ENCODE measurements at places on chromosomes 11 and 22.

DNA sequence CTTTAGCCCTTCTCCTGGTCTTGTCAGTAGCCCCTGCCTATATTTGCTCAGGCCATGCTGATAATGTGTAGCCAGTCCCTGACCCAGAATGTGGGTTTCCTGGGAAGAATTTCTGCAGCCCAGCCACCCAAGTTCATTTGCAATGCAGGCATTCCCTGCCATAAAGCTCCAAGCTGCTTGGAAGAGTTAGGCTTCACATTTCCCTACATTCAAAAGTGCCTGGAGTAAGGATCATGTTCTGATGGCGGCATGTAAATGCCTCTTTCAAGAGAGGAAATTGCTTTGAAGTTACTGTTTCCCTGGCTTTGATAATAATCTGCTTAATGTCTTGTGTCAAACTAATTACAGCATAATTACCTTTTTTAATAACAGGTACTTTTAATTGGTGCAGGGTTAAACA, 266.1 kb downstream of the MIAT start:
- DNase-seq, result no peak

- DNase-seq, result no peak
These were observed 10.6 kb upstream of the PPP6R3 start for GRCh38 chr11:68449951-68450350.

DNA sequence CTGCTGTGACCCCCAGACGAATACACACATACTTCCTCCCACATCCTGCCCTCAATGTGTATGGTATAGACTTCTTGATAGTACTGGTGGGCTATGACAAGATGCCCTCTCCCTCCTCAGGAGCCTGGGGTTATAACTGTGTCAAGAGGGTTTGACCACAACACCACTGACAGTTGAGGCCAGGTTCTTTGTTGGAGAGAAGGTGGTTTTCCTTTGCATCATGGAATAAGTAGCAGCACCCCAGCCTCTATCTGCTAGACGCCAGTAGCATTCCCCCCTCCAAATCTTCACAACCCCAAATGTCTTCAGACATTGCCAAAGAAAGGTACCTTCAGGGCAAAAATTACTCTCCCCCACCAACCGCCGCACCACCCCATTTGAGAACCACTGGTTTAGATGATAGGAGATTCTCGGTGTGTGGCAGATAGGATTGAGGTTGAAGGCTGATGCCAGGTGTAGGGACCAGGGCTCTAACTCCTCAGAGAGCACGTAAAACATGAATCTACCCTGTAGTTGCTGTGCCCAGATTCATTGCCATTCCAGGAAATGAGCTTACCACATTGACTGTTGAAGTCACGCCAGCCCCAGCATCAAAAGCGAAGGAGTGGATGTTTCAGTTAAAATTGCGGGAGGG, 5.5 kb upstream of the MYO18B start:
- no peak for DNase-seq

DNA sequence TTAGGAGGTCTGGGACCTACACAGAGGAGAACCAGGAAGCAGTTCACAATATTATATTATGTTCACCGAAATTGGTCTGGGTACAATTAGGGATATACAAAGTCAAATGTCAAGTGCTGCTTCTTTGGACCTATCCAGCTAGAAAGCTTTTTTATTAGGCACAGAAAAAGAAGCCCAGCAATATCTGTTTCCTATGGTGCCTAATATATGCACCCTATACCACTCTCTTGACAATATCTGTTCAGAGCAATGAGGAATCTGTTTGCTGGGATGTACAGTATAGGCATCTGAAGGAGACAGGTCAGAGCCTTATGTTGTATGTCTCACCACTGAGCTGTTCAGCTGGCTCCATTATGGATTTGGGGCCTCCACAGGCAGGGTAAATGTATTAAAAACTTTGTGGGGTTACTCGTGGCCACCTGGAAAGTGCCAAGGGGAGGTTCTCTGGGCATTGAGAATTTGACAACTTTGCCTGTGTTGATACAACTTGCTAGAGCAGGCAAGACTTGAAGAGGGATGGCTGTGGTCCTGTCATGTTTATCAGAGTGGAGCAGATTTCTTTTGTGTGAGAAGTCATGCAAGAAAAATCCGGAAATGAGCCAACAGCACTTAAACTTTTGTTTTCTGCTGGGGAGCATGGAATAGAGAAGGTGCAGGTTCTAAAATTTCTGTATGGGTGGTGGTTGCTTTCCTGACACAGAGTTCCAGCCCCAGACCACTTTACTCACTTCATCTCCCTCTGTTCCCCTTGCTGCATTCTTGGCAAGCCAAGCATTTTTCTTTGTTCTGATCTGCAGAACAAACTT, 10.1 kb downstream of the STIM1 start:
- DNase-seq, result no peak

- no peak for DNase-seq
These were observed 78.6 kb downstream of the PRR5L start for GRCh38 chr11:36374726-36375125.

GRCh38 chr22:19412478-19412877, 19.1 kb downstream of the HIRA start:
- DNase-seq, result no peak

- DNase-seq, result no peak
These were observed 571.5 kb downstream of the CNTN5 start for GRCh38 chr11:99592266-99592665.

GRCh38 chr11:25734591-25735211, 597.2 kb upstream of the ANO3 start:
- DNase-seq, result no peak

- DNase-seq, result no peak
These were observed 610.1 kb upstream of the ANO5 start for GRCh38 chr11:21582791-21583190.

- no peak for DNase-seq
These were observed 105.4 kb downstream of the CACNA1I start for GRCh38 chr22:39675947-39676346.

GRCh38 chr11:79362821-79363220, 78.0 kb downstream of the TENM4 start:
- no peak for DNase-seq

GRCh38 chr11:126965331-126965730, 35.2 kb downstream of the KIRREL3 start:
- no peak for DNase-seq

GRCh38 chr11:69855421-69855820, 36.2 kb upstream of the FGF3 start:
- no peak for DNase-seq

DNA sequence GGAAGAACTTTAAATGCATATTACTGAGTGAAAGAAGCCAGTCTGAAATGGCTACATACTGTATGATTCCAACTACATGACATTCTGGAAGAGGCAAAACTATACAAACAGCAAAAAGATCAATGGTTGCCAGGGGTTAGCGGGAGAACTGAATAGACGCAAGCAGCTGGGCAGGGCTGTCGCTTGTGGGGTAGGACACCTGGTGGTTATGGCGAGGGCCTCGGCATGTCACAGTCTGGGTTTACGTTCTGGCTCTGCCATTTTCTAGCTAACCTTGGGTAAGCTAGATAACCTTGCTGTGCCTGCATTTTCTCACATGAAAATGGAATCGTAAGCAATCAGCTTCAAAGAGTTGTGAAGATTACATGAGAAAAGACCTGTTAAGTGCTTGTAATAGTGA, 55.2 kb upstream of the SYT13 start:
- no peak for DNase-seq

DNA sequence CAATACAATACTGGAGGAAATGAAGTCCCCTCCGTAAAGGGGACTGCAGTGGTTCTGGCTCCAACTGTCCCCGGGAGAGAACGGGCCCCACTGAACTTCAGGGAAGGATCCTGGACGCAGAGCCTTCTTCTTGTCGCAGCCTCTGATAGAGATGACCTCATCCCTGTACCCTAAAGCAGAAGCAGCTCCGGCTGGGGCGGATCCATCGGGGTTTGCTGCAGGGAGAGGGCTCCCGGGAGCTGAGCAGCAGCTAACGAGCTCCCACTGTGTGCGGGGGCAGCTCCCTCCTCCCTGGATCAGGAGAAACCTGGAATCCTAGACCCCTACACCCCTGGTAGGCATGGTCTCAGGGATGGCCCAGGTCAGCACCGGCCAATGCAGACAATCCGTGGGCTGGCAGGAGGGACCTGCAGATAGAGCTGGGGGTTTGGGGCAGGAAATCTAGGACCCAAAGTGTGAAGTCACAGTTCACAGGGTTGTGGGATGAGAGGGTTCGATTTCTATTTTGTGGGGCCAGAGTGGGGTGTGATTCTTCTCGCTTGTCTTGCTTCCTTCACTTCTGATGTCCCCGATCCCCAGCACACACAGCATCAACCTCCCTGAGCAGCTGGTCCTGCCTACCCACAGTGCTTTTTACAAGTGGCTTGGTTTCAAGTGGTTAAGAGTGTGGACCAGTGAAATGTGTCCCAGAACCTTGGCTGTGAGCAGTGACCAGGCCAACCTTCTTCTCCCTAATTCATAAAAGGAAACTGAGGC, 12.9 kb downstream of the KIAA0930 start:
- no peak for DNase-seq

DNA sequence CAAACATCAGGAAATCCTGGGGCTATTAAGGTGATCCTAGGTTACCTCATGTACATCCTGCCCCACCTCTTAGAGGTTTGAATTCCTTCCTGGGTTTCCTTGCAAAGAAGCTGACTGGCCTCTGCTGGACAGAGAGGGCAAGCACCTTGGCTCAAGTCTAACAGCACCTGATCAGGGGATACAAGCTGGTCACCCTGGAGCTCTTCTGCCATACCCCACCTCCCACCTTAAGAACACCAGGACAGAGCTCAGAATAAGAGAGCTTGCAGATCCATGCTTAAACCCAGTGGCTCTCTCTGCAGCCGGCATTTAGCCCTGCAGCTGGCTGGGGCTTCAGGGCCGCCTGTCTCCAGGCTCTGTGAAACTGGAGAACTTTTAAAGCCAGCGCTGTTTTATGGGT, 386.6 kb upstream of the NARS2 start:
- DNase-seq, result no peak

- no peak for DNase-seq
These were observed 164.8 kb downstream of the C11orf87 start for GRCh38 chr11:109586789-109587188.

- no peak for DNase-seq
These were observed 10.3 kb upstream of the MB start for GRCh38 chr22:35627267-35628041.

- no peak for DNase-seq
These were observed 1342.3 kb downstream of the TBC1D22A start for GRCh38 chr22:48104766-48105165.

DNA sequence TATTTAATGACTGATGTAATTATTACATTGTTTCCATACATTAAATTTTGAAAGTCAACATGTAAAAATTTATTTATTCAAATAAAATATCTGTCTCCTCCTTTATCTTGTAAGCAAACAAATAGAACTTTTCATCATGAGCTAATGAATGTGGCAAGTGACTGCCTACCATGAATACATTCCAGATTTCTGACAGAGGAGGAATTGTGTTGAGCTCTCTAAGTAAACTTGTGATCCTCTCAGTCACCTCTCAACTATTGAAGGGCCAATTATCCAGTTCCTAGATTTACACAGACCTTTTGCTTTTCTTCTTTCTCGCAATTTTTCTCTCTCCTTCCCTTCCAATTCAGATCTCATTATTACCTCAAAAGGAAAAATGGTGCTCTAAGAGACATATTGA, 21.5 kb downstream of the PRRG4 start:
- no peak for DNase-seq

GRCh38 chr11:118447423-118447822, 11.1 kb downstream of the KMT2A start:
- DNase-seq, result no peak

GRCh38 chr22:30393322-30393680, 3.5 kb upstream of the SEC14L2 start:
- no peak for DNase-seq

DNA sequence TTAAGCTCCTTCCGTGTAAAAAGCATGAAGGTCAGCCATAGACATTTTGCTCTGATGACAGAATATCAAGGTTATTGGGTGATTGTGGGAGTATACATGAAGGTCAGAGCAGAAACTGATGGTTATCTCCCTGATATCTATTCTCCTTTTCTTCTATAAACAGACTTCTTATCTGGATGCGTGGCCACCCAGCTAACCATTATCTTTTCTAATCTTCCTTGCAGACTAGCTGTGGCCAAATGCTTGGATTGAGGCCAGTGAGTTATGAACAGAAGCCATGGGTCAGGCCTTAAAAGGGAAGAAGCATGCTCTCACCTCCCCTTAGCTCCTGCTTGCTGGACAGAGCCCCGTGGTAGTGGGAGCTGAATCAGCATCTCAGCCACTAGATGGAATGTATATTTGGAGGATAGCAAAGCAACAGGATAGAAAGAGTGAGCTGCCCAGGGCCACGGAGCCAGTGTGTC, 31.3 kb upstream of the LRRC55 start:
- no peak for DNase-seq

GRCh38 chr11:67611165-67611564, 4.4 kb downstream of the NDUFV1 start:
- no peak for DNase-seq

- no peak for DNase-seq
These were observed 77.0 kb downstream of the PRMT3 start for GRCh38 chr11:20464518-20464917.

GRCh38 chr22:25475257-25476022, 89.0 kb upstream of the GRK3 start:
- DNase-seq, result no peak

DNA sequence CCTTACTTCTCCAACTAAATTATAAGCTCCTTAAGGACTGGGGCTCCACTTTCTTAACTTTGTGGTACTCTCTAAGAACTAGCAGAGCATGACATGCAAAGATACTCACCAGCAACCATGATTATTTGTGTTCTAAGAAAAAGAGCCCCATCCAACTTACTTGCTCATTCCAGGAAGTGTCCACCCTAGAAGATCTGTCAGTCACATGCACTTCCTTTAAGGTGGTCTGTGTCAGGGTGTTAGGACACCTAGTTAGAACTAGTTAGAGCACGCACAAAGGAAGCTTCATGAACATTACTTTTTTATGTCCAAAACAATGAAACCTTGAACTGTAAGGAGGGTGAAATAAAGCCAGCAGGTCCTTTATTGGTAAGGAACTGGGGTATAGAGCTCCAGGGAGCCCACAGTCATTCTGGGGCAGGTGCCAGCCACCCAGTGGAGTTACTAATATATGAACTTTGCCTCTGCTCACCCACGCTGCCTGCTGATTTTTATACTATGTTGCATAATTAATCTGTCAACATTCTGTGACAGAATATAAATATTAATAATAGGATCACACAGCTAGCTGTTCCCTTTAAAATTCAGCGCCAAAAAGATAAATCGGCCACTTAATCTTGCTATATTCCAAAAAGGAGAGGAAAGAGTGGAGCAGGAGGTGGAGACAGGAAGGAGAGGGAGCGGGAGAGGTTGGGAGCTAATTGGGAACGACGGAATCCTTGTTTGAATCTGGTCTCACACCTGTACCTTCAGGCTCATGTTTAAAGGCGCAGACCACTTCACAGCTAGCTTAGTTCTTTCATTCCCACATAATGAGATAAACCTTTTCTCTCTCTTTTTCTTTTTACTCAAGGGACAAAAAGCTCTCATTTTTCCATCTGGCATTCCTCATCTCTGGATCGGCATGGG, 755.0 kb downstream of the OPCML start:
- DNase-seq, result no peak

DNA sequence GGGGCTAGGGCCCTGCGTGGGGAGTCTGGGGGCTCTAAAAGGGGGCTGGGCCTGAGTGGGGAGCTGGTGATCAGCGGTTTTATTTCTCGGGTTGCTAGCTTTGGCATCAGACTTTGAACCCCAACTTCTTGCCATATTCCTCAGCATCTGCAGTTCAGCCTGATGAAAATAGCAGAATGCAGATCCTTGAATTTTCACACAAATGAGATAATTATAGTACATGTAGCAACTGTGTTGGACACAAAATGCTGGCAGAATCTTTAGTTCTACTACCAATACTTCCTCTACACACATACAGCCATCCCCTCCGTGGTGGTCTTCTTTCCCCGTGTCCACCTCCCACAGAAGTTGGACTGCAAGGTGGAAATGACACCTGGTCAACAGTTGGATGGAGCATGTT, 1.5 kb downstream of the ZC3H7B start:
- no peak for DNase-seq

Measured in SIG-M5 (cell line).